Hematopoietic multipotent progenitor cell treated with erythropoietin and hydrocortisone succinate and interleukin-3 and kit ligand, for 17 days (in vitro differentiated cells): ENCODE measurements at places on chromosomes 12 and 14.

DNA sequence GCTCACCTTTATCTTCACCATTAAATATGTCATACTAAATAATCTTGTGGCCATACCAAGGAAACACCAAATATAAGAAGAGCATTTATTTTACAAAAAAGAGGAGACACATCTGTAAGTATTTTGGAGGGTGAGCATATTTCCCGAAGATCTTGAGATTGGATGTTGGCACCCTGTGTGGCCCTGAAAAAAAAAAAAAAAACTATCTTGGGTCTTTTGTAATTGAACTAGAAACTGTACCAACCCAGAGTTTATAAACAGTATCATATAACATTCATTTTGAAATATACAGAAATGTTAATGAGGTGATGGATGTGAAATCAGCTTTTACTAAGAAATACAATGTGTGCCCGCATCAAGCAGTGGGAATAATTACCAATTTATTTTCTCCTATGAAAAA, 104.0 kb upstream of the FRMD6 start:
- no peak for DNase-seq

GRCh38 chr14:73149753-73150152, 13.4 kb downstream of the PSEN1 start:
- no peak for DNase-seq

DNA sequence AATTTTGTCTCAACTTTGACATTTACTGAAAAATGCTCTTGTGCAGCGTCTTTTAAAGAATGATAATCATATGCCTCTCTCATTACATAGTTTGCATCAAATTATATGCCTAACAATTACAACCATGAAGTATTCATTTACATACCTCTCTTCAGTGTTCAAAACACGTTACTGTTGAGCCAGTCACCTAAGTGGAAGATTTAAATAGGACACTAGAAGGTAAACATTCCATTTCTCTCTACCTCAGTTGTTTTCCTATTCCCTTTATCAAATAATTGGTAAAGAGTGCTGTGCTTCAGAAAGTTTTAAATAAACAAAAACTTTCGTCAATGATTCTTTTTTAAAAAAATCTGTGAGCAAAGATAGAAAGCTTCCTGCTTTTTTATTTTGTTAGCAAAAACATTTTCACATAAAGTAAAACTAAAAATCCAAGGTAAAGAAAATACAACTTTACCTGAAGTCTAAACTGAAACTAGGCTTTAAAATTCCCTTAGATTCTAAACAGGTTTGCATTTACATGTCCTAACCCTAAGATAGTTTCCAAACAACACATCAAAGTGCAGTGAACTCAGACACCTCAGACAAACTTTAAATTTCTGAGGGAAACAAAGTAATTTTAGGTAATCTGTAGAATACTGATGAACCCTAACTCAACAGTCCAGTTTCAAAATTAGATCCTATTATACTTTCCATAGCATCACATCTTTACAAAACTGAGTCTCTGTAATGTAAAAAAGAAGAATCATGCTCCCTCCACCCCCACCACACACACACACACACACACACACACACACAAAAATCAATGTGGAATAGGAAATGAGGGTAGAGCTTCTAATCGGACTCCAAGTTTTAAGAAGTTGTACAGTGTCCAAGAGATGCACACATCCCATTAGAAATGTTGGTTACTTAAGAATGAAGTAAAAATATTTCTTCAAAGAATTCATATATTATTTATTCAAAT, 46.2 kb downstream of the PAWR start:
- no peak for DNase-seq

DNA sequence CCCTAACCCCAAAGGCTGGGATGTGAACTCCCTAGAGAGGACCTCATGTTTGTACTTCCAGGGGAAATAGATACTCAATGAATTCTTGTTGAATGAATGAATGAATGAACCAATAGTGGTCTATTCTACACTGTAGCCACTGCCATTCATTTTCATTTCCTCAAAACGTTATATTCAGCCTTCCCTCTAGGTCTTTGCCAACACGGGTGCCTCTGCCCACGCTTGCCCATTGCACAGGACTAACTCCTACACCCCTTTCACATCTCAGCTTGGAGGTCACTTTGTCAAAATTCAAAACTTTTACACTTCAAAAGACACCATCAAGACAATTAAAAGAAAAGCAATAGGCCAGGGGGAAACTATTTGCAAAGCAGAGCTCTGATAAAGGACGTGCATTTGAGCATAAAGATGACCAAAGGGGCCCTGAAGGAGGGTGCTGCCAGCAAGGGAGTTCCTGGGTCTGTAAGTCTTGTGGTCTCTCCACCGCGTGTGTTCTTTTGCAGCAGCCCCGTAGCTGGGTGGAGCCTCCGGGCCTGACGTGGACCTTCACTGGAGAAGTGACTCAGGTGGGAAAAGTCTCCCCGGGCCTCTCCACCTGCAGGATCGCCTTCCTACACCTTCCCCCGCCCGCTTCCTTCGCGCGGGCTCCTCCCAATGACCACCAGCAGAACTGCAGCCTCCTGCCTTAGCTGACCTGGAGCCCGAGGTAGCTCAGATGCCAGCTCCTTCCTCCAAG, 31.5 kb downstream of the TMEM63C start:
- peak; percentile 9 for DNase-seq

GRCh38 chr14:86787717-86788116, 1205.3 kb downstream of the GALC start:
- no peak for DNase-seq

DNA sequence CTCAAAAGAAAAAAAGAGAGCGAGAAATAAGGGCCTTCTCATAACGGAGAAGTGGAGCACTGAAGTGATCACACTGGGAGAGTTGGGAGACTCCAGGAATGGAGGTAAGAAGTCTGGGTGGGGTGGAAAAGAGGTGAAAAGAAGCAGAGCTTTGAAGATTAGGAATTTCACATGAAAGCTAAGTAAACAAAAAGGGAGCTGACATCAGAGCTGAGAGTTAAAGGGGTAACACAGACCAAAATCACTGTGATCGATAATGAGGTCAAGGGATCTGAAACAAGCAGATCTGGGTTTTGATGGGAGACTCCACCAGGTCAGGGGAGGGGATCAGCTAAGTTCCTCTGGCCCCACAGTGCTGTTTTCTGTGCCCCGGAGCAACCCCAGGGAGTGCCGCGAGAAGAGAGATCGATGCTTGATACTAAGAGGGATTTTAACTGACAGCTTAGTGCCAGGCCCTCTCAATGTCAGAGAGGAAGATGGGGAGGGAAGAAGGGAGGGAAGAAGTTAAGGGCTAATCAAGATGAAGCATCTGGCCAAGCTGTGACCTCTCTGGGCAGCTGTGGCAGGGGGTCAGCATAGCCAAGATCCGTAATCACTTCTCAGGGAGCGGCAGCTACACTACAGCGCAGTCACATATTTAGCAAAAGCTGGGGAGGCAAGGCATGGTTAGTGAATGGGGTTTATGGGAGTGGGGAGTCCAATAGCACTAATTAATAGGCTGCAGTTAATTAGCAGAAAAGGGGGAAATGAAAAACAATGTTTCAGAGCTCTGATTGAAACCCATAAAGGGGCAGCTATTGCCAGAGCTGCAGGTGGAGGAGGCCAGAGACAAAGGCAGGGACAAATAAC, 8.0 kb downstream of the AQP6 start:
- no peak for DNase-seq

DNA sequence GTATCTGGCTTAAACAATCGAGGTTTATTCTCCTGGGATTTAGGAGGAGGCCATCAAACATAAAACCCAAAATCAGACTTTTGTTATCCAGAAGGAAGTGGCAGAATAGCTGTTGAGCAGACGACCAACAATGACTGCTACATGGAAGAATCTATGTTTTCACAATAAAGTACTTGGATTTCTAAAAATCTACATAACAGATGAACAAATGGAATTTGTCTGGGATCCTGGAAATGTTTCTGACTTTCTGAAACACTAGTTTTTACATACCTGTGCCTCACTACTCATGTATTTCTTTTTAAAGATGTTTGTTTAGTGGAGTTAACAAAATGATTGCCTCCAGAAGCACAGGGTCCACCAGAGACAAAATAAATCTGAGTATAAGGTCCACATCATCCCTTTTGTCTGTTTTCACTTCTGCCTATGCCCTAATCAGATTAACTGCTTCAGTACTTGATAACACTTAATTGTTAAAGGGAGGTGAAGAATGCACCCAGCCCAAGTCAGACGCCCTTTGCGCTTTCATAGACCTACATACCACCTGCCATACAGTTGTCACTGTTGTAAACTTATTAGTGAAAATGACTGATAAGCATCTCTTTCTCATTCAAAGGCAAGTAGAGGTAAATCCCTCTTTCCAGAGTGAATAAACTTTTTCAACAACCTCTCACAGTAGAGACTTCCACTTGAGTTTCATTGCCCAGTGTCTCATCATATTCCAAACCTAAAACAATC, 164.6 kb downstream of the EGLN3 start:
- no peak for DNase-seq

DNA sequence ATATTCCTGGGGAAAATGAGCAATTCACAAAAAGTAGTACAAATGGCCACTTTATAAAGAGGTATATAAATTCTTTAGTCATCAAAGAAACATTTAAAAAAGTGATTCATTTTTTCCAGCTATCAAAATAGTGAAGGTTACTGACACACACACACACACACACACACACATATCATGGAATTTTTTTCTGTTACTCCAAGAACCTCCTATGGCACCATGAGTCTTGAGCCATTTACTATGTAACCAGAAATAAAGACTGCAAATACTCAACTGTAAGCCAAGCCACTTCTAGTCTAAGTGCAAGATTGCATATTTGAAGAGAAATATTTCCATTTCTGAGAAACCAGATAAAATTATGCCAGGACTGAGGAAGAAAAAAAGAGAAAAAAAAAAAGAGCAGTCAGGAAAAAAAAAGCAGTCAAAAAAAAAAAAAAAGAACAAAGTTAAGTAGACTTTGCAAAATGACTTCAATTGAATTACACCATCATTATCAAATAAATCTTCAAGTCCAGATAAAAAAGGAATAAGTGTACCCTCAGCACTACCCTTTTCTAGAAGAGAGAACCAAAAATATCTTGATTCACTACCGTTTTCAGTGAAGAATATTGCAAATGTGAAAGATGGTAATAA, 275.7 kb downstream of the DAD1 start:
- no peak for DNase-seq

- DNase-seq, result no peak
Observed at GRCh38 chr12:86719381-86719780, 463.2 kb upstream of the MGAT4C start.

GRCh38 chr14:91946622-91947474, 646 bp downstream of the FBLN5 start:
- no peak for DNase-seq

DNA sequence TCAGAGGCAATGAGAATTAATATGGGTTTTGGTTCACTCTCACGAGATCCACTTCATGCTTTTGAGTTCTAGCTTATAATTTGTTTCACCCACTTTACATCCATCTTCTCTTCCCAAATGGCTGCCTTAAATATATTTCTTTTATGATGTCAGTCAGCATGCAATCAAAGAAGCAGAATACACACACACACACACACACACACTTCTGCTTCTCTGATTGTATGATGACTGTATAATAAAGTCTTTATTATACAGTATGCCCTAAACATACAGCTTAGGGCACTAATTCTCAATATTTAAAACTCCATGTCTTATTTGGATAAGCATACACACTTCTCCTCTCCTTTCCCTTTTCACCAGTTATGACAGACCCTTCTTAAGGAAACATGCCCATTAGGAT, 6.7 kb upstream of the ETV6 start:
- no peak for DNase-seq

GRCh38 chr12:8453796-8454195, 2.0 kb upstream of the CLEC6A start:
- DNase-seq, result peak; percentile 2

GRCh38 chr14:102212356-102212755, 72.7 kb downstream of the WDR20 start:
- DNase-seq, result no peak

GRCh38 chr12:73951956-73952703, 585.5 kb upstream of the ATXN7L3B start:
- no peak for DNase-seq

DNA sequence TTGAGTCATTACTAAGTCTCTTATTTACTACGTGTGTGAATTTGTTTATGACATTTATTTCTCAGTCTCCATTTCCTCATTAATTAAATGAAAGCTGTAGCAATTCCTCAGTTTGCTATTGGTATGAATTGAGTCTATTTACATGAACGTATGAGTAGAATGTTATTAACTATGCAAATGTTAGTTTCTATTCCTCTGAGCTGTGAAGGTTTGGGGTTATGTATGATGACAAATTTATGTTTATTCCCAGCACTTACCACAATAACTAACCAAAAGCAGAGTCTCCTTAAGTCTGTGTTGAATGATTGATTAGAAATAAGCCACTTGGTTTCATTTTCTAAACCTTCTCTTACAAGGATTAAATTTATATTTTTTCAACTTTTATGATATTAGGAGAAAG, 1340.9 kb downstream of the FSCB start:
- DNase-seq, result no peak

GRCh38 chr12:48007206-48007605, 2.9 kb upstream of the COL2A1 start:
- DNase-seq, result no peak

GRCh38 chr14:73723797-73724661, 9.8 kb upstream of the PNMA1 start:
- peak; percentile 25 for DNase-seq

DNA sequence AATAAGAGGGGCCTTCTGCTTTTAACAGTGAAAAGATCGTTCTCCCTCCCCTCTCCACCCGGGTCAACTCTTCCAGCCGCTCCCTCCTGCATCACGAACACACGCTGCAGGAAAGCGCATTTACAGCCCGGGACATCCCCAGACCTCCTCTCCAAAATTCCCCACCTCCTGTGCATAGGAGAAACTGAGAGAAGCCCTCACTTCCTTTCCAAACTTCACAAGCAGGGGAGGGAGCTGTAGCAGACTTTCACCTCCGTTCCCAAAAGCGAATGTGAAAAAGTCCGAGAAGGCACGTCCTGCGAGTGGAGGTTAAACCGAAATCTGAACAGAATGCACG, 513 bp downstream of the BCAT1 start:
- DNase-seq, result peak; percentile 39

DNA sequence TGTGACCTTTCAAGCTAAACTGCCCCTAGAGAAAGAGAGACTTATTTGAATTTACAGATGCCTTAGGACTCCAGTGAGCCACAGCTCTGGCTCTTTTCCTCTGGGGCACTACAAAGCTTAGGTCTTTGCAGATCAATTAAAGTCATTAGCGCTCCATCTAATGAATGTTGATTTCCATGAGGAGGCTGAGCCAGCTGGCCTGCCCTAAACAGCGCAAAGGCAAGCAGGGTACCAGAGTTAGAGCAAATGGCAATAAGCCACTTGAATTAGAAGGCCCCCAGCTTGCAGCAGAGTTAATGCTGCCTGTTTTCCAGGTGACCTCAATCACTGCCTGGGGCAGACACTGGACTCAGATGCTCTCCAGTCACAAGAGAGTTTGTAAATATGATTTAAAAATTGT, 695.3 kb downstream of the DIO2 start:
- DNase-seq, result no peak

DNA sequence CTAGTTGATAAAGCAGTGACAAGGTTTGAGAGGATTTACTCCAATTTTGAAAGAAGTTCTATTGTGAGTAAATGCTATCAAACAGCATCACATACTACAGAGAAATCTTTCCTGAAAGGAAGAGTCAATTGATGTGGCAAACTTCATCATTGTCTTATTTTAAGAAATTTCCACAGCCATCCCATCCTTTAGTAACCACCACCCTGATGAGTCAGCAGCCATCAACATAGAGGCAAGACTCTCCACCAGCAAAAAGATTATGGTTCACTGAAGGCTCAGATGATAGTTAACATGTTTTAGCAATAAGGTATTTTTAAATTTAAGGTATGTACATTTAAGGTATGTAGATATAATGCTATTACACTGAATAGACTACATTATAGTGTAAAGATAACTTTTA, 122.1 kb upstream of the ARHGAP5 start:
- no peak for DNase-seq
